Tibial nerve (tissue), 4 donors: ENCODE measurements at places on chromosomes 2 and 18. TPM values are rescaled to one million over a fixed set of nuclear protein-coding genes. Genes with fewer than 3 reads are reported as not detected.

The TNFRSF11A gene
- 5.5 TPM for total RNA-seq

The CACNB4 gene
- total RNA-seq, result 4.2 TPM

The PEX13 gene
- total RNA-seq, result 14.7 TPM

The OR6B2 gene
- 2.8 TPM for total RNA-seq

The AGXT gene
- total RNA-seq, result not detected

DNA sequence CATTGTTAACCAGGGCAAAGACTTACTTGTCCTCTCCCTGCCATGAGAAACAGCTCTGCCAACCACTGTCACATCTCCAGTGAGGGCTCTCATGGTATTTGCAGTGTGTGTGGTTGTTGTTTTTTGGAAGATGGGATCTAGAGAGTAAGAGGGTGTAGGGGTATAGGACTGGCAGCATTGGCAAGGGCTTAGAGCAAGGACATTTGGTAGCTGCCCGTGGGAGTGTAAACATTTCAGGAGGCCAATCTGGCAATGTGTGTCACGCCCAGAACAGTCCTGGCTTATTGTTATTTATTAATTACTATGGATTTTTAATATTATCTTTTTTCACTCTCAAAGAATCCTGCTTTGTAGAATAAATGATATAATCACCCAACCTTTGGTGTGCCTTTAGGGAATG lies 90.5 kb downstream of the TMEM17 start:
- H3K27me3 ChIP-seq, result no peaks in the 10 kb centered on the region
- H3K36me3 ChIP-seq, result no peaks in the 10 kb centered on the region
- H3K4me3 ChIP-seq, result no peak overlapping the region
- no peak for DNase-seq
- H3K27ac ChIP-seq, result no peak overlapping the region
- peaks cover 22% of the 10 kb centered on the region for H3K4me1 ChIP-seq

DNA sequence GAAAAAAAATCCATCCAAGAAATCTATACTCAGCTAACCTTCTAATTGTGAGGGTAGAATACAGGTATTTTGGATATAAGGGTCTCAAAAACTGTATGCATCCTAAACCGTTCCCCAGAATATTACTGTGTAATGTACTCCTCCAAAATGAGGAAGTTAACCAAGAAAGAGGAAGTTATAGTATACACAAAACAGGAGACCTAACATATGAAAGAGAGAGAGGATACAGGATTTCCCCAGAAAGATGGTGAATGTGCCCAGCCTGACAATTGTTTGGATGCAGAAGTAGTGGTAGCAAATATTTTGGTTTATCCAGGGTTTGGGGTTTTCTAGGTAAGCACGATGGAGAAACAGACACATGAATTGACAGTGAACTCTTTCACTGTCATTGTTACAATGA lies 50.6 kb downstream of the GALNT3 start:
- no peaks in the 10 kb centered on the region for H3K4me1 ChIP-seq
- no peak for DNase-seq
- H3K27ac ChIP-seq, result no peak overlapping the region
- H3K36me3 ChIP-seq, result no peaks in the 10 kb centered on the region

DNA sequence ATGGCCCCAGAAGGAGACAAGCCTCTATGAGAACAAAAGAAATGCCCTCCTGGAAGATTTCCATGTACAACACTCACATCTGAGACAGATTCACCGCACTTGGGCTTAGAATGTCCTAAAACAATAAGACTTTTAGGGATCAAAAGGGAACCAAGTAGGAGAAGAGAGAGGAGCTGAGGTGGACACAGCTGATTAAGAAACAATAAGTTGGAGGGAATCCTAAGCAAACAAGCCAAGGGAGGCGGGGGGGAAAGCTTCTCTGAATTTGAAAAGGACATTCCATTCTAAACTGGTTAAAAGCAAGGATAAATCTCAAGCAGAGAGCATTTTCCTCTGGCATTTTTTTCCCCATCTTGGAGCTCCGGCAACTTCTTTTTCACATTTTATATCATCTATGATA lies 9.9 kb downstream of the ACVR1 start:
- H3K4me3 ChIP-seq, result no peak overlapping the region
- DNase-seq, result no peak
- no peaks in the 10 kb centered on the region for H3K27me3 ChIP-seq
- H3K36me3 ChIP-seq, result no peaks in the 10 kb centered on the region
- H3K4me1 ChIP-seq, result no peaks in the 10 kb centered on the region
- H3K27ac ChIP-seq, result no peak overlapping the region

- DNase-seq, result no peak
- H3K27me3 ChIP-seq, result peaks cover 94% of the 10 kb centered on the region
- no peak overlapping the region for H3K27ac ChIP-seq
- H3K4me1 ChIP-seq, result peaks cover 90% of the 10 kb centered on the region
- H3K4me3 ChIP-seq, result no peak overlapping the region
- no peaks in the 10 kb centered on the region for H3K36me3 ChIP-seq
Observed at GRCh38 chr2:236169151-236169721, 1.1 kb upstream of the GBX2 start.

DNA sequence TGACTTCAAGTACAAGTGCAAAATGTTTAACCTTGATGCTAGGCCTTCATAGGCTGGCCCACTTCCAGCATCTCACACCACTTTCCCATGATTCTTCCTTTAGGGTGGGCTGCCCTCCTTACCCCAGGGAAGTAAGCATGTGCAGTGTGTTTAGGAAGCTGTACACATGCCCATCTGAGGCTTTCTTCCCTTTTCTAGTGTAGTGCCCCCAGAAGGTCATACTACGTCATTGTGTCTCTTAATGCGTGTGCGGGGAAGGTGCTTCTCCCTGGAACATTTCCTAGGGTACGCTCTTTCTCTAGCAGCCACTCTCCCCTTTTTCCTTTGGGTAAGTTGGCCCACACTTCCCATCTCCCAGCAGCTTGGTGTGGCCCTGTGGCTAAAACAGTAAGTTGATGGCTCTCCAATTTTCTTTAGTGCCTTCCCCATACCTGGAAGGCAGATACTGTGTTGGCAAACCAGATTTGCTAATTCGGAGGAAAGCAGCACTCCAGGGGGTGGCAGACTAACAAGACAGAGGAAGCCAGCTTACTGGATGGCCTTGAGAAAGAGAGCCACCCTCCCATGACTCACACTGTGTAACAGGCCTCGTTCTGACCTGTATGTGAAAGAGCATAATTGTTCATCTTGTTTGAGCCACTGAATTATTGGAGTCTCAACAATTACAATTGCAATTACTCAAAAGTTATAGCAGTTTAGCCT lies 1.1 kb upstream of the SULT6B1 start:
- no peak for DNase-seq
- no peaks in the 10 kb centered on the region for H3K4me1 ChIP-seq
- no peaks in the 10 kb centered on the region for H3K27me3 ChIP-seq
- H3K36me3 ChIP-seq, result no peaks in the 10 kb centered on the region
- H3K27ac ChIP-seq, result peak overlapping the region; percentile 67
- no peak overlapping the region for H3K4me3 ChIP-seq

GRCh38 chr2:890791-891190 lies 59.9 kb upstream of the SNTG2 start:
- no peak overlapping the region for H3K4me3 ChIP-seq
- no peak overlapping the region for H3K27ac ChIP-seq
- H3K4me1 ChIP-seq, result no peaks in the 10 kb centered on the region

DNA sequence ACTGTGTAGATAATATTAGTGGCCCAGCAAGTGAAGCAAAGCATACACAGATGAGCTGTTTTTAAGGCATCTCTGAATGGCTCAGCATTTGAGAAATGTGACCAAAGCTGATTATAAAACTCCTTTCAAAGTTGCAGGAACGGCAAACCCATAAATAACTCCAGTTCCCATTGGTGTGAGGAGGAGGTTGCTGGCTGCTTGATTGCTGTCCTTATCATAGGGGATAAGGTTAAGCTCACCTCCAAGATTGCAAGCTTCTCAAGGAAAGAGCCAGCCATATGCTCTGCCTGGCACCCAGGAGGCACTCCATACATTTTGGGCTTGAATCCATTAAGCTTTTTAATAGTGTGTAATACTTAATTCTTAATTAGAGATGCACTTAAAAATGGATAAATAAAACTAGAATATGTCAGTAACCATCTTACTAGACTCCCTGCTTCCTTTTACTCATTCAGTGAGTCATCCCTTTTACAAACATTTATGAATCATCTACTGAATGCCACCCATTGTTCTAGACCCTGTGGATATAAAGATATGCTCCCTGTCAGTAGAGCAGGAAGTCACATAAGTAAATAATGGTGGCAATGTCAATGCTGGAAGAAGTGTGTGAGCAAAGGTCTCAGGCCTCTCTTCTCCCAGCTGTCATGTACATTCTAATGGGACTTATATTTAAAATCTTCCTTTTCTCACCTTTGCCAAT lies 99.3 kb downstream of the SPATS2L start:
- peaks cover 17% of the 10 kb centered on the region for H3K4me1 ChIP-seq
- H3K27me3 ChIP-seq, result no peaks in the 10 kb centered on the region
- H3K4me3 ChIP-seq, result no peak overlapping the region
- DNase-seq, result no peak

DNA sequence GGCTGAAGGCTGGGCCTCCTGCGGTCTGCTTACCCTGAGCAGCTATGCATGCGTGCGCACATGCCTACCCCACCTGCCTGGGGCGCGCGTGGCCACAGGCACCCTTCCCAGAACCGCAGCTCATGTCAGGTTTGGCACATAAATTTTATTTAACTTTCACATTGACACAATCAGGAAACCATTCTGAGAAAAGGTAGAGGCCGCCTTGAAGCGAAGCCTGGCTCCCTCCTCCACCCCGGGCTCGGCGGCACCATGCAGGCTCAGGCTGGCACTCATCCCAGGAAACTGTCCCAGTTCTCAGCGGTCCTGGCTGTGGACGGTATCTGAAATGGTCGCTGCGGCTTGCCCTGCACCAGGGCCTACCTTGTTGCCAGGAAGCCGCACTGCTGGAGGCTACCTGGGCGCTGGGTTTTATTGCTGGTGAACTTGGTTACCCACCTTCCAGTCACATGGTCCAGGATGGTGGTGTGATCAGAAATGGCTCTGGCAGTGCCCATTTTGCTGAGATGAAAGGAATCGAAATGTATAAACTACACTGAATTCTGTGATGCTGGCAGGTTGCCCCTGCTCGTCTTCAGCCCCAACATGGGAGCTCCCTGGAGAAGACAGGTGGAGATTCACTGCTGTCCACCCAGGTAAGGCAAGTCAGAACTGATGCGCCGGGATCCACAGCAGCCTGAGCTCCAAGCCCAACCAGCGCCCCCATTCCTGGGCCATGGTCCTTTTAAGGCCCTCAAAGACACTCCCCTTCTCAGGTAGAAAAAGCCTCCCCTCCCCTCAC lies 25.5 kb downstream of the CHST10 start:
- no peak overlapping the region for H3K27ac ChIP-seq
- no peak for DNase-seq
- no peaks in the 10 kb centered on the region for H3K27me3 ChIP-seq
- no peaks in the 10 kb centered on the region for H3K4me1 ChIP-seq
- no peaks in the 10 kb centered on the region for H3K36me3 ChIP-seq

- no peaks in the 10 kb centered on the region for H3K4me1 ChIP-seq
- no peak overlapping the region for H3K4me3 ChIP-seq
- peak overlapping the region; percentile 68 for H3K27ac ChIP-seq
- H3K27me3 ChIP-seq, result no peaks in the 10 kb centered on the region
- no peak for DNase-seq
Observed at GRCh38 chr2:9574331-9574730, 18.7 kb upstream of the ADAM17 start.
